ENCODE measurements at places on chromosomes 3 and 15. TPM values are rescaled to one million over a fixed set of nuclear protein-coding genes. Genes with fewer than 3 reads are reported as not detected.

The DUOXA2 gene
- total RNA-seq = not detected

The KIF7 gene
- 9.5 TPM for total RNA-seq

The TRPM1 gene
- total RNA-seq = not detected

The ROBO2 gene
- total RNA-seq = 17.5 TPM

The ROBO1 gene
- total RNA-seq = 67.6 TPM

The KBTBD13 gene
- total RNA-seq = not detected

The CHDH gene
- 0.24 TPM for total RNA-seq

The APOD gene
- total RNA-seq = 0.50 TPM

The UPK1B gene
- total RNA-seq = not detected

GRCh38 chr15:78808550-78808949 lies 2.7 kb downstream of the ADAMTS7 start:
- H3K27me3 ChIP-seq = peaks cover 35% of the 10 kb centered on the region
- no peaks in the 10 kb centered on the region for H3K36me3 ChIP-seq
- H3K27ac ChIP-seq = no peak overlapping the region
- H3K4me3 ChIP-seq = no peak overlapping the region

GRCh38 chr3:158863247-158863646 lies 61.4 kb downstream of the MFSD1 start:
- H3K4me1 ChIP-seq = no peaks in the 10 kb centered on the region
- H3K27me3 ChIP-seq = no peaks in the 10 kb centered on the region
- no peak overlapping the region for H3K27ac ChIP-seq
- H3K4me3 ChIP-seq = no peak overlapping the region
- DNase-seq = no peak

DNA sequence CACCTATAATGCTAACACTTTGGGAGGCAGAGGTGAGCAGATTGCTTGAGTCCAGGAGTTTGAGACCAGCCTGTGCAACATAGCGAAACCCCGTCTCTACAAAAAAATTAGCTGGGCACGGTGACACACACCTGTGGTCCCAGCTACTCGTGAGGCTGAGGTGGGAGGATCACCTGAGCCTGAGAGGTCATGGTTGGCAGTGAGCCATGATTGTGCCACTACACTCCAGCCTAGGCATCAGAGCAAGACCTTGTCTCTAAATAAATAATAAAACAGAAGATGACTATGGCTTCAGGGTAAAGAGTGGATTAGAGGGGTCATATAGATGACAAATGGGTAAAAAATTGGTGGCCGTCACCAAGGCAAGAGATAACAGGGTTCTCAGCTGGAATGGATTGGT lies 3.1 kb downstream of the SLC25A38 start:
- DNase-seq = no peak
- H3K27ac ChIP-seq = no peak overlapping the region
- H3K36me3 ChIP-seq = peaks cover under 1% of the 10 kb centered on the region
- H3K4me1 ChIP-seq = no peaks in the 10 kb centered on the region

DNA sequence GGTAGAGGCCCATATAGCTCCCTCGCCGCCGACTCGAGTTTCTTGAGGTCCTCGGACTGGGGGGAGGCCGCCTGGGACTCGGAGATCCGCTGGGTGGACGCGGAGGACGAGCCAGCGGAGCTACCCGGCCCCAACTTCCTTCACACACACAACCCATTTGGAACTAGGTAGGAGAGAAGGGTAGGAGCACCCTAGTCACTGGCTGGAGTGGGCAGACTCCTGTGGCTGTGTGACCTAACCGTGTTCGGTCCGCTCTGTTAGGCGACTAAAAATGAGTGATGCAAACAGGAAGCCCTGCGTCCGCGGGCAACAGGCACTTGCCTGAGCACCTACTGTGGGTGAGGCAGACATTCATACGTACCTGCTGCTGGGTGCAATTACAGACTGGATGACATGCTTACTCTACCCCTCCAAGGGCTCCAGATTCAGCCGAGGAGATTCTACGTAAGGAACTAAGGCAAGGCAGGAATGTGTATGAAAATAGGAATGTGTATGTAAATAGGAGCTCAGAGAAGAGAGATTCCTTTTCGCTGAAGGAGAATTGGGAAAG lies 4.6 kb upstream of the SIN3A start:
- peak overlapping the region; percentile 81 for H3K4me3 ChIP-seq
- no peak for DNase-seq
- no peaks in the 10 kb centered on the region for H3K36me3 ChIP-seq
- H3K27ac ChIP-seq = peak overlapping the region; percentile 94
- H3K27me3 ChIP-seq = no peaks in the 10 kb centered on the region
- no peaks in the 10 kb centered on the region for H3K4me1 ChIP-seq

- no peak overlapping the region for H3K4me3 ChIP-seq
- H3K4me1 ChIP-seq = peaks cover 11% of the 10 kb centered on the region
- H3K27ac ChIP-seq = no peak overlapping the region
- H3K36me3 ChIP-seq = no peaks in the 10 kb centered on the region
Observed at GRCh38 chr3:136990826-136991225, 33.0 kb downstream of the IL20RB start.

DNA sequence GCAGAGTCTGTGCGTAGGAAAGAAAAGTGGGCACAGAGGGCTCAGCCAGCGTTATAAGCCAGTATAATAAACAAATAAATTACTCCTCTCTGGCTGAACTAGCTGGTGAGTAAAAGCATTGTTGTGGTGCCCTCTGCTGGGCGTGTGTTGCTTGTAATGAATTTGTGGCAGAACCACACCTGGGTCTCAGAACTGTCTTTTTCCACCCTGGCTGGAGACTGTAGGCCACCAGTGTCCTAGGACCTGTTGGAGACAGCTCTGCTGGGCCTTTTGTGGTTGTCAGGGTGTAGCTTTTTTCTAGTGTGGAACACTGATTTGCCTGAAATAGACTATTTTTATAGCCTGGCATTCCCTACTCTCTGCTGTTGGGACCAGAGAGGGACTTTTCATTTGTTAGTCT lies 130.5 kb upstream of the EIF1B start:
- H3K36me3 ChIP-seq = no peaks in the 10 kb centered on the region
- H3K4me3 ChIP-seq = no peak overlapping the region
- H3K4me1 ChIP-seq = no peaks in the 10 kb centered on the region
- no peaks in the 10 kb centered on the region for H3K27me3 ChIP-seq
- H3K27ac ChIP-seq = no peak overlapping the region

- H3K4me1 ChIP-seq = no peaks in the 10 kb centered on the region
- H3K27me3 ChIP-seq = no peaks in the 10 kb centered on the region
- H3K36me3 ChIP-seq = no peaks in the 10 kb centered on the region
- no peak overlapping the region for H3K4me3 ChIP-seq
Observed at GRCh38 chr3:182618981-182619591, 174.2 kb upstream of the ATP11B start.

DNA sequence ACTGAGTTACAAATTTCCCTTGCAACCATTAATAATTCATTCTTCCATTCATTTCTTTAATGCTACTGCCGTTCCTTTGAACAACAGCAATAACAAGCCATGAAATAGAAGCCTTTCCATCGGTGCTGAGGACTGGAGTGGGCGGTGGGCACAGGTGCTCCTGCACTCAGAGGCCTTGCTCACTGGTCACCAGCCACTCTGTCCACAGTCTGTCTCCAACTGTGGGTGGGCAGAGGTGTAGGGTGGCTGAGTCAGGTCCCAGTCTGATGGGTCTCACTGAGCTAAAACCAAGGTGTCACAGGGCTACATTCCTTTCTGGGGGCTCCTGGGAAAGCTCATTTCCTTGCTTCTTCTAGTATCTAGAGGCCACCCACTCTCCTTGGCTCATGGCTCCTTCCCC lies 6.3 kb upstream of the FAM3D start:
- no peak overlapping the region for H3K4me3 ChIP-seq
- H3K27ac ChIP-seq = no peak overlapping the region
- no peak for DNase-seq

GRCh38 chr15:62950462-62950931 lies 92.0 kb upstream of the TPM1 start:
- no peak overlapping the region for H3K4me3 ChIP-seq
- no peak overlapping the region for H3K27ac ChIP-seq
- no peaks in the 10 kb centered on the region for H3K36me3 ChIP-seq
- DNase-seq = no peak

- H3K27ac ChIP-seq = no peak overlapping the region
- no peaks in the 10 kb centered on the region for H3K36me3 ChIP-seq
- H3K4me1 ChIP-seq = no peaks in the 10 kb centered on the region
- DNase-seq = no peak
- H3K27me3 ChIP-seq = no peaks in the 10 kb centered on the region
Observed at GRCh38 chr15:97875513-97876280, 84.8 kb upstream of the ARRDC4 start.

GRCh38 chr3:89252860-89253259 lies 145.4 kb downstream of the EPHA3 start:
- H3K4me3 ChIP-seq = no peak overlapping the region
- H3K27ac ChIP-seq = no peak overlapping the region
- peaks cover 49% of the 10 kb centered on the region for H3K4me1 ChIP-seq
- no peaks in the 10 kb centered on the region for H3K36me3 ChIP-seq
- H3K27me3 ChIP-seq = no peaks in the 10 kb centered on the region
- DNase-seq = peak; percentile 47

- no peaks in the 10 kb centered on the region for H3K4me1 ChIP-seq
- DNase-seq = no peak
- peaks cover 42% of the 10 kb centered on the region for H3K36me3 ChIP-seq
- H3K27me3 ChIP-seq = no peaks in the 10 kb centered on the region
- H3K4me3 ChIP-seq = no peak overlapping the region
Observed at GRCh38 chr3:179418610-179419009, 32.7 kb downstream of the GNB4 start.

DNA sequence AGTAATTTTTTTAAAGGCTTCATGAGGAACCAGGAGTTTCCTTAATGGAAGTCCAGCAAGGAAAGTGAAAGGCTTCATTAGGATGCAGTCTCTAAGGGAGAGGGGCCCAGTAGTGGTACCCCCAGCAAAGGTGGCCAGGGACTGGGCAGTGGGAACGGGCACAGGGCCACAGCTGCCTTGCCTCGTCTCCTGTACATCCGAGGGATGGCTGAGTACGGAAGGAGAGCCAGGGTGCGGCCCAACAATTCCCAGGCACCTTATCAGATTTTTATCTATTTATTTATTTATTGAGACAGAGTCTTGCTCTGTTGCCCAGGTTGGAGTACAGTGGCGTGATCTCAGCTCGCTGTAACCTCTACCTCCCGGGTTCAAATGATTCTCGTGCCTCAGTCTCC lies 14.5 kb downstream of the SEMA3G start:
- no peak overlapping the region for H3K4me3 ChIP-seq
- no peak for DNase-seq
- no peak overlapping the region for H3K27ac ChIP-seq
- H3K36me3 ChIP-seq = no peaks in the 10 kb centered on the region
- no peaks in the 10 kb centered on the region for H3K27me3 ChIP-seq

- no peaks in the 10 kb centered on the region for H3K4me1 ChIP-seq
- no peak overlapping the region for H3K27ac ChIP-seq
- H3K36me3 ChIP-seq = no peaks in the 10 kb centered on the region
- H3K4me3 ChIP-seq = no peak overlapping the region
Observed at GRCh38 chr3:148938936-148939335, 52.4 kb upstream of the GYG1 start.

- no peak for DNase-seq
- H3K4me3 ChIP-seq = no peak overlapping the region
- H3K4me1 ChIP-seq = no peaks in the 10 kb centered on the region
- no peaks in the 10 kb centered on the region for H3K27me3 ChIP-seq
- no peak overlapping the region for H3K27ac ChIP-seq
Observed at GRCh38 chr3:32082721-32083120, 23.7 kb upstream of the GPD1L start.
